CMK (cell line): ENCODE measurements at places on chromosomes 2 and 18.

DNA sequence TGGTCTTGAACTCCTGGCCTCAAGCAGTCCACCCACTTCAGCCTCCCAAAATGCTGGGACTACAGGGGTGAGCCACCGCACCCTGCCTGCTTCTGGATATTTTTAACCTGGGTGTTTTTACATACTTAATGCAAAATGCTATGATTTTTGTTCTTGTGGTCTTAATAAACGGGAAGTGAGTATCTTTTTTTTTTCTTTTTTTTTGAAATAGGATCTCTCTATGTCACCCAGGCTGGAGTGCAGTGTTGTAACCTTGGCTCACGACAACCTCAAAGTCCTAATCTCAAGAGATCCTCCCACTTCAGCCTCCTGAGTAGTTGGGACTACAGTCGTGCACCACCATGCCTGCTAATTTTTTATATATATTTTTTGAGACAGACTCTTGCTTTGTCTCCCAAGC is 19.2 kb upstream of the ASXL2 start:
- no peak for DNase-seq

- no peak for DNase-seq
These were observed 31.7 kb upstream of the CYBRD1 start for GRCh38 chr2:171490577-171490976.

DNA sequence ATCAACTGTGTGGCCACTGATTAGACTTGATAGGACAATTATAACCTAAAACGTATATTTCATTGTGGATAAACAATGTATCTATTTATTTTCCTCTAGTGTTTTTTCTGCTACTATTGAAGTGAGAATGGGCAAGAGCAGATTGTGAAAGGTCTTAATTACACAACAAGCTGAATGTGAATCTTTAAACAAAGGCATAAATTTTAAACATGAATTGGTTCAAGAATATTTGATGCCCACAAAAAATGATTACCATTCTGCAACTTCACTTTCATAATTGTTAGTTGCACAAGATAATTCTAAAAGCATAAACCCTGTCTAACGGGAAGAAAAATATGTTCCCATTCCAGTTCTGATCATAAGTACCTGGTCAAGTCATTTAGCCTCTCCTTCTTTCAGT is 285.6 kb downstream of the GULP1 start:
- no peak for DNase-seq

GRCh38 chr18:34281290-34281689 is 56.6 kb upstream of the NOL4 start:
- no peak for DNase-seq

DNA sequence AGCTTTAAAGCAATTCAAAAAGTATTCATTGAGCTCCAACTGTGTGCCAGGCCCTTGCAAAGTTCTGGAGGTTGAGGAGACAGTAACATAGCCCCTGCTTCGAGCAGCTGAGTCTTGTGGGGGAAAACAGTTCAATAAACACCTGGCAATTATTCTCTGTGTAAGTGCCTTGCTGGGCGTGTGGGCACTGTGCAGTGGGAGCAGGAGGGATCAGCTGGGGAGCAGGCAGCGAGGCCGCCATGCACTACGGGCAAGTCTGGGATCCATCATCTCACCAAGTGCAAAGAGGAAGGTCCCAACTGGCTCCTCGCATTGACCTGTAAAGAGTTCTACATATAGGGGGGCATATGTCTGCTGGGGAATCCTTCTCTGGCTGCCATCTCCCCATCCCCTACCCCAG is 342.2 kb upstream of the HS6ST1 start:
- DNase-seq: no peak

- no peak for DNase-seq
These were observed 13.6 kb downstream of the EML4 start for GRCh38 chr2:42182654-42183308.

DNA sequence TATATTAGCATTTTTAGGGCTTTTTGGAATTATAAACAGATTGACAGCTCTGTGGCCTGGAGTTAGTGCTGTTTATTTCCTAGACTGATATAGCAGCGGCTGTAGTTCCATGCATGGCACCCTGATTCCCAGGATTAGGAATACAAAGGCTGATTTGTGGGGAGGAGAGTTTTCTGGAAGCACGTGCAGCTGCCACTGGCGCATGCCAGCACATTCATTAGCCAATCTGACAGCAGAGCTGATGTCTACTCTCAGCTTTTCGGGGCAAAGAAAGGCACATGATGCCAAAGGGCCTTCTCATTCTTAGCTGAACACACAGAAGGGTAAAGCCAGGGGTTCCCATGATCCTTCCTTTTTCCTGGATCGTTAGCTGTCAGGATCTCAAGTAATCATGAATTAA is 45.7 kb upstream of the RAPH1 start:
- no peak for DNase-seq

DNA sequence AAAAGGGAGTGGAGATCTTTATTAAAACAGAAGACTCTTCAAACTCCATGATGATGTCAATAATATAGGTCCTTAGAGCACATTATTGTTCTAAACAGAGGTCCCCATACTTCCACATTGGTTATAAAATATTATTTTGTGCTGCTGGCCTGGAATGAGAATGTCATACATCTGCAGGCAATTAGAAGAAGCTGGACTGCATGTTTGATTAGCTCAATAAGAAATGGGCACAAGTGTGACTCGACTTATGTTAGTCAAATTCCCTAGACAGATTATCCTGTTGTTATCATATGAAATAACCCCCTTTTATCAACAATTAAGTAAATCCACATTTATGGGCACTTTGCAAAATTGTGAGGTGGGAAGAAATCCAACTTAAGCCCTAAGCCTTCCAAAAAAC is 8.8 kb downstream of the EFEMP1 start:
- DNase-seq: no peak
